Aorta (tissue), 5 donors: ENCODE measurements at places on chromosomes 16 and 17. TPM values are rescaled to one million over a fixed set of nuclear protein-coding genes. Genes with fewer than 3 reads are reported as not detected.

GRCh38 chr17:50311112-50311460 is 34.8 kb upstream of the XYLT2 start:
- H3K27ac ChIP-seq: no peak overlapping the region
- H3K27me3 ChIP-seq: no peaks in the 10 kb centered on the region
- no peaks in the 10 kb centered on the region for H3K36me3 ChIP-seq
- no peak for DNase-seq

GRCh38 chr17:63647065-63647725 is 25.0 kb downstream of the MAP3K3 start:
- no peak overlapping the region for H3K4me3 ChIP-seq
- peaks cover 2% of the 10 kb centered on the region for H3K36me3 ChIP-seq
- H3K4me1 ChIP-seq: peaks cover 3% of the 10 kb centered on the region

GRCh38 chr16:23035240-23035639 is 114.0 kb downstream of the USP31 start:
- DNase-seq: no peak
- H3K27ac ChIP-seq: no peak overlapping the region
- H3K27me3 ChIP-seq: no peaks in the 10 kb centered on the region
- no peaks in the 10 kb centered on the region for H3K4me1 ChIP-seq
- H3K36me3 ChIP-seq: no peaks in the 10 kb centered on the region
- no peak overlapping the region for H3K4me3 ChIP-seq

CCDC102A gene
- total RNA-seq: 15.3 TPM

TBC1D3K gene
- not detected for total RNA-seq

FOXO3B gene
- total RNA-seq: 5.2 TPM

USP31 gene
- 24.6 TPM for total RNA-seq
